Lung microvascular endothelial cell (primary cell): ENCODE measurements at places on chromosomes 12 and 14.

DNA sequence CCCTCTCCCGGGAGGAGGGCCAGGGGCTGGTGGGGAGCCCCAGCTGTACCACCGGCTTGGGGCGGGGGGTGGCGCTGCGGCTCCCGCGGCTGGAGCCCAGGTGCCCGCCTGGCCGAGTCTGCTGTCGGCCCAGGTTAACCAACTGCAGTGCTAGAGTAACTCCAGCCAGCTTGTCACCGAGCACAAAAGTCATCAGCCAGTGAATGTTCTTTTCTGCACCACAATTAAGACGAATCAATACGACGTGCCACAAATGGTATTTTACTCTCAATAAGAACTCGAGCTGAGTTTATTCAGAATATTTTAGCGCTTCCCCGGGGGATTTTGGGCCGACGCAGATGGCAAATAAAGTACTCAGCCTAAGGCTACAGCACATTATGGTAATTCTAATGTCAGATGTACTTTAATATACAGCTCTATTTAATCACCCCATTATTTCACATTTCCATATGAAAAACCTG lies 83.2 kb downstream of the BCL11B start:
- DNase-seq: no peak

DNA sequence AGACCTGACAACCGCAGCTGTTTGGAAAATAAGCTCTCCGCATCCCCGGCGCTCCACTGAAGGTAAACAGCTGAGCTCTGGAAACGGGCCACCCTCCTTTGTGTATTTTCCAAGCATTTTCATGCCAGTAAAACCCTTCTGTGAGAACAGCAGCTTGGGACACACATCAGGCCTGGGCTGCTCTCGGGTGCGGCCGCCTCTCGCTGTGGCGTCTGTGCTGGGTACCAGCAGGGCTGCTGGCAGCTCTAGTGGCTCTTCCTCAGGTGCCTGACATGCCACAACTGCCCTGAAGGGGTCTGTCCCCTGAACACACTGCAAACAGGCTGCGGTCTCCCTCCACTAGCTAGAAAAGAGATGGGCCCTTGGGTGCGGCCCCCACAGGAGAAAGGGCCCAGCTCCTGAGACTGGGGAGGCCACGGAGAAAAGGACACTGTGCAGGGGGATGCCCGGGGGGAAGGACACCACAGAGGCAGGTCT lies 96.3 kb downstream of the ITPK1 start:
- no peak for DNase-seq

- no peak for DNase-seq
These were observed 59.3 kb upstream of the PRMT8 start for GRCh38 chr12:3431686-3432085.

- DNase-seq: no peak
These were observed 9.4 kb downstream of the CCDC184 start for GRCh38 chr12:48192861-48193260.

- DNase-seq: peak; percentile 70
These were observed 42.1 kb downstream of the RASSF3 start for GRCh38 chr12:64652346-64652745.

GRCh38 chr14:67050896-67051295 lies 138.3 kb upstream of the GARIN2 start:
- no peak for DNase-seq

GRCh38 chr12:95339086-95339788 lies 121.6 kb downstream of the VEZT start:
- no peak for DNase-seq

DNA sequence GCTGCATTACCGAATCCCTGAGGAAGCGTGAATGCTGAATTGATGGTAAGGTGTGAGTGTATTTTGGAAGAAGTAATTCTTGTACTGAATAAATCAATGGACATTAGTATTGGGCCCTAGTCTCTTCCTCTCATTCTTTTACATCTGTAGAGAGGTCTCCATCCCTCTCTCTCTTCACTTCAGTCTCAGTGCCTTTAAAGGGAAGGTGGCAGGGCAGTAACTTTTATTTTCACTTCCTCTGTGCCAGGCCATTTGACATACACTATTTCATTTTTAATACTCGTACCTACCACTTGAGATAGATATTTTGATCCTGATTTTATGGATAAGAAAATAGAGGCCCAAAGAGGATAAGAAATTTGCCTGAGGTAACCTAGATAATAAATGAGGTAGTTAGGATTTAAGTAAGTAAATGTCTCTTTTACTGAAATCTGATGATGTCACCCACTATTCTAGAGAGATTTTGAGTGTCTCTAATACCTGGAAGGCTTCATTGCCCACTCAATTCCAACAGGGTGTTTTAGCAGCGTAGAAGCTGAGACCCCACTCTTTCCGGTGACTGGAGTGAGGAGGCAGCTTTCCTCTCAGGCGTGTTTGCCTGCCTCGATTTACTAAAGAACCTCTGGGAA lies 177.9 kb upstream of the PRICKLE1 start:
- DNase-seq: no peak

DNA sequence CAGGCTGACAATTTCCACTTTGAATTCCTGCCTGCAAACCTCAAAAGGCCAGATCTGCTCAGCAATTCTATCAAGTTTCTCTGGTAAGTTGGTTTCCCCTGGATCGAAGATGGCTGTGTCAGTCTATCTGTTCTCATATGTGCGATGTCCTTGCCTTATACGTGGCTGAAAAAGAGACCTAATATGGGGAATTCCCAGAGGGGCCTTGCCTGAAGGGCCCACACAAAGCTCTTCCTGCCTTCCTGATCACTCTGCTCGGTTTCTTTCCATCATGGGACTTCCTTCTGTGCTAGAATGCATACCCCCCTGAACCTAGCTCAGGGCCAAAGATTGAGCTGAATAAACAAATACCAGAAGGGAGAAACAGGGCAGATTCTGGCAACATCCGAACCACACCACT lies 13.2 kb downstream of the TCL1B start:
- no peak for DNase-seq

DNA sequence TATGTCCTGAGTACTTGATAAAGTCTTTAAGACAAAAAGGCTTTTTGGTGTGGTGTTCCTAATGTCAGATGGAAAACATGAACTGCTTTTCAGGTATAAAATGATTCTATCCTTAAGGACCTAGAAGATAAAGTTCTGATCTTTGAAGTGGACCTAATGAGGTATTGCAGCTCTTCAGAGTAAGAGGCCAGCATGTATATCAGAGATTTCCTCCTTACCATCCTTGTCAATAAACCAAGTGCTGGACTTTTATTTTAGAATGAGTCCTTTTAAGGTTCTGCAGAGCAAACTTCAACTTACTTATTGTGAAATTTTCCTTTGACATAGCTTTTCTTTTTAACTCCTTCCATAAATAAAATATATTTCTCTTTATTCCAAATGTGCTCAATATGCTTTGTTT lies 50.1 kb downstream of the UNC79 start:
- DNase-seq: no peak

DNA sequence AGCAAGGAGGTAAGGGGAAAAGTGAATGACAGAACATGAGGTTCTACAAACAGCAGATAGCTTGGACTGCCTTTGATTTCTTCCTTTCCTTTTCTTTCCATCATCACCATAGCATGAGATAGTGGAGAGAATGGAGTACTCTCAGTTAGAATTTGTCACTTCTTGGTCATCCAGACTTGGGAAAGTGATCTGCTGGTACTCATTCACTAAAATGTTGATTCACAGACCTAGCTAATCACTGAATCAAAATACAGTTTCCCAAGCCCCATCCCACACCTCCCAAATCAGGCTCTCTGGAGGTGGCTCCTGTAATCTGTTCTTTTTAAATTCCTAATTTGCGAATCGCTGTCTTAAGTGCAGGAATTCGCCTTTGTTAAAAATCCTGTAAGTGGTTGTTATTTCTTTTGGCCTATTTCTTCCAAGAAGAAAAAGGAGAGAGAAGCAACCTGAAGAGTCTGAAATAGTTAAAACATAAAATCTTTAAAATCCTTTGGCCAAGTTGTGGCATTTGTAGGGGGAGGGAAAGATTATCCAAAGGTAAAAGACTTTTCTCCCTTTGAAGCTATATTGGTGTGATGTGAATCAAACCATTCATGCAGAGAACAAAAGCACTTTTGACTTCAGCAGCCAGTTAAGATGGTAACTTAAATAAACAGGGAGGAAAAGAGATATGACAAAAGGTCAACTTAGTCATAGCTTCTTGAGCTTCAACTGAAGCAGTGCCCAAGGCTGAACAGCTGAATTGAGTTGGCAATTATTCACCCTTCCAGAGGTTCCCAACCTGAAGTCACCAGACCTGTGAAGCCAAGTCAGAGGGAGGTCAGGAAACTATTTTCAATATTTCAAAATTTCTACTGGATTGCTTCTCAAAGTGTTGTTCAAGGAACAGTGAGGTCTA lies 255.1 kb upstream of the KRR1 start:
- DNase-seq: no peak

GRCh38 chr14:74949859-74950573 lies 5.4 kb downstream of the PGF start:
- DNase-seq: no peak

DNA sequence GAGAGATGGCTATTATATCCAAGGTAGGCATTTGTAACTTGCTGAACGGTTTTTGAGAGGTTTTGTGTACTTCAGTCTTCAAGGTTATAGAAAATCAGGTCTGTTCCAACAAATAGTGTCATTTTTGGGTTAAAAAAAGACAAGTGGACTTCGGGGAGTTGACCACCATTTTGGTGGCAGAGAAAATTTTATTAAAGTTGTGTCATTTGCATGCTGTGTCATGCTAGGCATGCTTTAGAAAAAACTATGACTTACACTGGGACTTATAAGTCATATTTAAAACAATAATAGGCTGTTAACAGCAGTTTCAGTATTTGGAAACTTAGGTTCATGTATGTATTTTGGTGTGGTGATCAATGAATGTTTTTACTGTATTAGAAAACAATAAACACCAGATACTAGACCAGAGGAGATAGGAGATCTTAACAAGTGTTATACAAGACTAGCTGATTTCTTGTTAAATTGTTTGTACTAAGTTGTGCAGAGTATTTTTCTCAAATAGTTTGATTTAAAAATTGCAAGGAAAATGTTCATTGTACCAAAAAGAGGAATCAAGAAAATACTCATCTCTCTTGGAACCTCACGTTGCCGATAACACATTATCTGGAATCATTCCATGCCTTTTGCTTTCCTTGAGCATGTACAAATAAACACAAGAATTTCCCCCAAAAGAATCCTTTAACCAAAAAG lies 1.4 kb downstream of the RAN start:
- peak; percentile 15 for DNase-seq

DNA sequence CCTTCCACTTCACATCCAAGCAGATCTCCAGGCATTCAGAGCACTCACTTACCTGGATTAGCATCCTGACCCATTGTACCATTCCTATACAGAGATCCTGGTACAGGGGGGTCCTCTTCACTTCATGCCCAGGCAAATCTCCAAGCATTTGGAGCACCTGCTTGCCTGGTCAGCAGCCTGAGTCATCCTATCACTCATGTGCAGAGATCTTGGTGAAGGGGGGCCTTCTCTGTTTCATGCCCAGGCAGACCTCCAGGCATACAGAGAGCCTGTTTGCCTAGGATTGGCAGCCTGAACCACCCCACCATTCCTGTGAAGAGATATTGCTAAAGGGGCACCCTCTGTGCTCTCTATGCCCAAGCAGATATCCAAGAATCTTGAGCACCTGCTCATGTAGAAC lies 111.1 kb upstream of the CCDC175 start:
- no peak for DNase-seq

GRCh38 chr14:75250800-75251199 lies 27.8 kb upstream of the FOS start:
- DNase-seq: no peak

GRCh38 chr12:86158956-86159355 lies 97.2 kb downstream of the MGAT4C start:
- no peak for DNase-seq

DNA sequence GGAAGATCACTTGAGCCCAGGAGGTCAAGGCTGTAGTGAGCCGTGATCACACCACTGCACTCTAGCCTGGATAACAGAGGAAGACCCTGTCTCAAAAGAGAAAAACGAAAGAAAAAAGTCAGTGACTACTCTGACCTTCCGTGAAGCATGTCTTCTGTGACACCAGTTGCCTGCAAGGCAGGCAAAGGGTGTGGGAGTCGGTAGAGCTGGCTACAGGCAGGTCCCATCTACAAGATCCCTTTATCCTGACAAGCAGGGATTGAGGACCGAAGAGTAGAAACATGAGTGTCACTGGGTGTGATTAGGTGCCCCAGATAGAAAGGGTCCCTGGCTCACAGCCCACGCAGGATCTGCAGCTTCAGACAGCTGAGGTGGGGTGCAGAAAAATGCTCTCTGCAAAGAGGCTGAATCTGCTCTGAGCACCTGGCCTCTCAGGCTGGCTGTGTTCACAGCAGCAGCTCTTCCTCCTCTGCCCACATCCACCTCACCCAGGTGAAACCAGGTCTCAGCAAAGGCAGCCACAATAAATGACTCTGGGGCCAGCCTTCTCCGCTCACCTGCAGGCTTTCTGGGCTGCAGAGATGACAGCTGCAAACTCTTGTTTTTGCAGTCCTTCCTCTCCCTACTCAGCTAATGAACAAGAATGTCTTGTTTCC lies 28.6 kb upstream of the HSP90B1 start:
- no peak for DNase-seq

DNA sequence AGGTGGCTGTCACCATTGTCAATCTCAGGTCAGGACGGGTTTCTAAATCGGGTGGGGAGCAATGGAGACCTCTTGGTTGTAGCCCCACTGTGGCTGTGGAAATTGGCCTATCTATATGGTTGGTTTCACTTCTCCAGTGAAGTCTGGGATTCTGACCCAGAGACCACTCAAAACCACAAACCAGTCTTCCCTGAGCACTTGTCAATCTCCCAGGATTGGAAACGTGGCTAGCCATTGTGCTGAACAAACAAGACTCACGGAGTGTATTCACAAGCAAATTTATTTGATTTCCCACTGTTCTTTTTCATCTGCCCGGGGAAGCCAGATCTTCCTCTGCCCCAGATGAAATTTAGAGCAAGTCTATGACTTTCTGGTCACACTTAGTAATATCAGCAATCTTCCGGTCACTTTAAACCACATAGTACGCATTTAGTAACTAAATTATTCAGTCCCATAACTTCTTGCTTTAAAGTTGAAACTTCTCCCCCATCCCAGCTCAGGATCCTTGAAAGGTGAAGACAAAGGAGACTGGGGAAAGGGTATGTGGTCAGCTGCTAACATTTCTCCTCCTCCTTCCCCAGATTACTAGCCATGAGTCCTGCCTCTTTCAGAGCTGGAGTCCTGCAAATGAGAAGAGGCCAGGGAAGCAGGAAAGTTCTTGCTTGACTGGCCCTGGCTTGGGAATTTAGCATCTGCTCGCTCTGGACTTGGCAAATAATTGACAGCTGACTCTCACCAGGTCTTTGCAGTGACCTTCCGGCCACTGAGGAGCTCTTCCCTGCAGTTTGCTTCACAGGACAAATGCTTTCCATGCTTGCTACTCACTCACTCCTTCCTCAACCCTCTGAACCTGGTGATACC lies 123.2 kb upstream of the MAX start:
- no peak for DNase-seq
